ENCODE measurements at places on chromosomes 3 and 15. TPM values are rescaled to one million over a fixed set of nuclear protein-coding genes. Genes with fewer than 3 reads are reported as not detected.

The PHLDB2 gene
- 24.8 TPM for polyA plus RNA-seq

The CAMK2N2 gene
- polyA plus RNA-seq, result not detected

DNA sequence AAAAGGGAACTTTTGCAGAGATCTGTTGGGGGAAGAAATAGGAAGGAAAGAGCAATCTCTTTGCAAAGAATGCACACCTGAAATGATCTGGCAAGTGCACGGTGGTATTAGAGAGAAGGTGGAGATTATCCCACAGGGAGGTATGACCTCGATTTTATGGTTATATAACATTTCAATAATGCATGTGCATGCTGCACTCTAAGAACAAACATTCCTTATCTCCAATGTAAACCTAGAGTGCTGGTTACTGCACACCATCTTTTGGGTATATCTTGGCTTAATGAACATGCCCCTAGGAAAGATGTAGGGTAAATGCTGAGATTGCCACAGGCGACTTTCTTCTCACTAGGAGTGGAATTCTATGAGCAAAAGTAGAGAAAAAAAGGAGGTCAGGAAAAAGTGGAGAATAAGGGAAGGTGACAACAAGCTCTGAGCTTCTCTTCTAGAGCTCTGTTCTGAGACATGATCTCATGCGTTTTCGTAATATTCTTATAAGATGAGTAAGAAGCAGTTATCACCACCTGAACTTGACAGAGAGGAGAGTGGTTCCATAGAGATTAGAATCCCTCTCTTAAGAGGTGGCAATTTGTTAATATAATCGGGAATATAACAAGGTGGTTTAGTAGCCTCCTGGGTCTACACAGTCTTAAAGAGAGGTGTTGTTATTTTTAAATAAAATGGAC lies 117.5 kb upstream of the TMC3 start:
- DNase-seq, result no peak

DNA sequence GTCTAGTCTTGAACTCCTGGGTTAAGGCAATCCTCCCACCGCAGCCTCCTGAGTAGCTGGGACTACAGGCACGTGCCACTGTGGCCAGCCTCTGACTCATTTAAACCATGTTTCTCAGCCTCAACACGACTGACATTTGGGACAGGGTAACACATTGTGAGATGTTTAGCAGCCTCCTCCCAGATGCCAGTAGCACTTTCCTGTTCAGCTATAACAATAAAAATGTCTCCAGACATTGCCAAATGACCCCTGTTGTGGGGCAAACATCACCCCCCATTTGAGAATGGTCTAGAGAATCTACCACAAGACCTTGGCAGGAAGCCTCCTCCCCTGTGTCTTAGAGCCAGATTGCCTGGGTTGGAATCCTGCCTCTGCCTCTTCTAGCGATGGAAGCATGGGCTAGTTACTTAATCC lies 8.4 kb downstream of the TMEM40 start:
- DNase-seq, result no peak

DNA sequence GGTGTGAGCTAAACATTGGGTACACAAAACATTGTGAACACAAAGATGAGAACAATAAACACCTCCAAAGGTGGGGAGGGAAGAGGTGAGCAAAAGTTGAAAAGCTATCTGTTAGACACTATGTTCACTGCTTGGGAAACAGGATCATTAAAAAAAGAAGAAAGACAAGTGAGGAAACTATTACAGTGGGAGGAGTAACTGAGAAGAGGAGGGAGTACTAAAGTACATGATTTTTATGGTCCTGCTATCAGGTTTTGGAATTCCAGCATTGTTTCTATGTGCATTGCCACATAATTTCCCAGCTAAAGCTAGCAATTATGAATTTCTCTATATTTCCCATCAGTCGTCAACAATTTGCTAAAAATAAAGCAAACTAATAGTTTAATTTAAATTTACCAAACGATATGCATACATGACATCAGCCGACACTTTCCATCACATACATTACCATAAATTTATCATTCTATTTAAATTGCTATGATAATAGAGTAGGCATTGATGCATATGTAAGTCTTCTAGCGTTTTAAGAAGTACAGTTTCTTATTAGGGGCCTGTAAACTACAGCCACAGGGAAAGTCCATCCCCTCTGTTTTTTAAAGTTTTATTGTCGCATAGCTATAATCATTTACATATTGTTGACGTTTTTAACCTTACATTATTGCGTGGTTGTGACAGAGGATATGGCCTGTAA lies 221.8 kb downstream of the CHL1 start:
- no peak for DNase-seq

- no peak for DNase-seq
These were observed 73.0 kb downstream of the NEO1 start for GRCh38 chr15:73125219-73125618.

DNA sequence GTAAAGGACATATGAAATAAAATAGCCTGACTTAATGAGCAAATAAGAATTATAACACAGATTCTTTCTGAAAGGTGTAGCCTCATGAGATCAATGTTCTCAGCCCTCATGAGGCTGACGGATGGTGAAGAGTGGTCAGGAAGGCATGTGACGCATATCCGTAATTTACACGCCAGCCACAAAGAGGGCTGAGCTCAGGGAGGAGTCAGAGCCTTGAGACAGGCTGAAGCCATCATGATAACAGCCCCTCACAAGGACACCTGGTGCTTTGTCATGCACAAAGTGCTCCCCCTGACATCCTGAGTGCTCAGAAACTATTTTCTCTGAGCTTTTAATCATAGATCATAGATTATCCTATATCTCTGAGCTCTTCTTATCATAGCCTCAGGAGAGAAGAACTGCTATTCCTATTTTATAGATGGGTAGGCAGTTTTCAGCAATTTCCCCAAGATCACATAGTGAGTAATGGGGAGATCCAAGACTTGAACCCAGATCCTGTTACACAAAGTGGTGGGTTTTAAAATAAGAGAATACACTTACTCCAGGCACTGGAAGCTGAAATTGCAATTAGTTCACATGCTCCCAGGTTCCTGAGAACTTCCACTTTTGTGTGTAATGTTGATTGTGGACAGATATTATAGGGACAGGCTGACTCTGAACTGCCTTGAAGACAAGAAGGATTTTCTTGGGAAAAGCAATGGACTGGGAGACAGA lies 267.1 kb downstream of the RPLP1 start:
- peak; percentile 87 for DNase-seq

- no peak for DNase-seq
These were observed 49.0 kb upstream of the OSBPL11 start for GRCh38 chr3:125644036-125645005.

DNA sequence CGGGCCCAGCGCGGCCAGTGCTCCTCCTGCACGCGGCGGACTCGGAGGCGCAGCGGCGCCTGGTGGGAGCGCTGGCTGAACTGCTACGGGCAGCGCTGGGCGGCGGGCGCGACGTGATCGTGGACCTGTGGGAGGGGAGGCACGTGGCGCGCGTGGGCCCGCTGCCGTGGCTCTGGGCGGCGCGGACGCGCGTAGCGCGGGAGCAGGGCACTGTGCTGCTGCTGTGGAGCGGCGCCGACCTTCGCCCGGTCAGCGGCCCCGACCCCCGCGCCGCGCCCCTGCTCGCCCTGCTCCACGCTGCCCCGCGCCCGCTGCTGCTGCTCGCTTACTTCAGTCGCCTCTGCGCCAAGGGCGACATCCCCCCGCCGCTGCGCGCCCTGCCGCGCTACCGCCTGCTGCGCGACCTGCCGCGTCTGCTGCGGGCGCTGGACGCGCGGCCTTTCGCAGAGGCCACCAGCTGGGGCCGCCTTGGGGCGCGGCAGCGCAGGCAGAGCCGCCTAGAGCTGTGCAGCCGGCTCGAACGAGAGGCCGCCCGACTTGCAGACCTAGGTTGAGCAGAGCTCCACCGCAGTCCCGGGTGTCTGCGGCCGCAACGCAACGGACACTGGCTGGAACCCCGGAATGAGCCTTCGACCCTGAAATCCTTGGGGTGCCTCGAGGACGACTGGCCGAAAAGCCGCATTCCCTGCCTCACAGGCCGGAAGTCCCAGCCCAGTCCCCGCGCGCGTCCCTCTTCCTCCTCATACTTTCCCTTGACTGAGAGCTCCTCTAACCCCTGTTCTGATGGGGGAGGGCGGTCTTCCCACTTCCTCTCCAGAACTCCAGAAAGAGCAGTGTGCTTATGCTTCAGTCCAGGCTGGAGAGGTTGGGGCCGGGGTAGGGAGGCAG lies 1.4 kb upstream of the IL17RC start:
- DNase-seq, result peak; percentile 50

GRCh38 chr3:39485547-39485946 lies 18.1 kb downstream of the MOBP start:
- DNase-seq, result no peak

DNA sequence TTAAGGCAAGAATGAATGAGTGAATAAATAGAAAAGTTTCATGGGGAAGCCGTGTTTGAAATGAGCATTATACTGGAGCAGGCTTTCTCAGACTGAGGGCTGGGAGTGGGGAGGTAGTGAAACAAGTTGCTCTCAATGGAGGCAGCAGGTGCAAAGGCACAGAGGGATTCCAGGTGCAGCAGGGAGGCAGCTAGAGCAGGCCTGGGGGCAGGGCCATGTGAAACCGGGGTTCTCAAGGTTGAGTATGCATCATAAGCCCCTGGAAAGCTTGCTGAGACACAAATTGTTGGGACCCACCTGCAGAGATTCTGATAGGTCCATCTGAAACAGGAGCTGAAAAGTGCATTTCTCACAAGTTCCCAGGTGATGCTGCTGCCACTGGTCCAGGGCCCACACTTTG lies 45.3 kb downstream of the BFSP2 start:
- no peak for DNase-seq
